RPMI7951 (cell line): ENCODE measurements at places on chromosomes 13 and 19.

DNA sequence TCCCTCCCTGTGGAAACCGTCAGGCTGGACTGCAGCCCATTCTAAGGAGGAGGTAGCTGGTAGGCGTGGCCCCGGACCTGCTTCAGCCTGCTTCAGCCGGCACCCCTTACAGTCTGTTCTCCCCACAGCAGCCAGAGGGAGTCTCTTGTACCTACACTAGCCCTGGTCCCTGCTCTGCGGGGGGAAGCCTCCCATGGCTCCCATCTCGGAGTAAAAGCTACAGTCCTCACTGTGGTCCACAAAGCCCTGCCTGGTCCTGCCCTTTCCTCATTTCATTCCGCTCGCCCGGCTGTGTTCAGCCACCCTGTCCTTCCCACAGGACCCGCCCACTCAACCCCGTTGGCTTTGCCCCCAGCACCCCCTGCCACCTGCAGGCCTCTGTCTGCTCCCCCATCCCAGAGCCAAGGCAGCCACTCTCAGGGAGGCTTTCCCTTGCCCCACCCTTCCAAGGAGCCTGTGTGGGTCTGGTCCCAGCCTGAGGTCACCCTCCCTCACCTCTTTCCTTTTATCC, 1.3 kb downstream of the PGLYRP1 start:
- no peak for DNase-seq

DNA sequence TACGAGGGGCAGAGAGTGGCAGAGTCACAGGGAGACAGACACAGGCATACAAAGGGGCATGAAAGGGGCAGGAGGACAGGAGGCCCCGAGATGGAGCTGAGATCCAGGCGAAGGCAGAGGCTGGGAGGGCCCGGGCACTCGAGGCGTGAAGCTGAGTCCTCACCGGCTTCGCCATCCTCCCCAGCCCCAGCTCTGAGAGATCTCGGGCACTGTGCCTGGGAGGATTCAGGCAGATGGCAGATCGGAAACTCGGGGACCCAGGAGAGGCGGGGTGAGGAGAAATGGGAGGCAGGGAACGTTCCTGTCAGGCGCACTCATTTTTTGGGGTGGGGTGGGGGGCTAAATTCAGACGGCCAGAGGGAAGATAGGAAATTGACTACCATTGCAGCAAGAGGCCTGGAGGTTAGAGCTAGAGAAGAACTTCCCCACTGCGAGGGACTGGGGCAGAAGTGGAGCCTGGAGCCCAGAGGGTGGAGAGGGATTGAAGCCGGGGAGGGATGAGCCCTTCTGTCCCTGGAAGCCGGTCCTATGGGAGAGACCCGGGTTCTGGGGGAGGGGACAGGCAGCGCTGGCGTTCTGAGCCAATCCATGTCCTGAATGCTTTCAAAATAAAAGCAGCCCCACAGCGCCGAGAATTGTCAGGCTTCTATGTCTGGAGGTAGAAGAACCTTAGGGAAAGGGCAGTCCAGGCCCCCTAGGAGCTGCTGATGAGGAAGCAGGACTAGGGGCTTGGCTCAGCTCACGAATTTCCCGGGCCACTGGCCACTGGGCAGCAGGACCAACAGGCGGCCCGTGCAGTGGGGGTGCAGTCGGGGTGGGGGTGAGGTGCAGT, 12.6 kb downstream of the LRRC4B start:
- no peak for DNase-seq

DNA sequence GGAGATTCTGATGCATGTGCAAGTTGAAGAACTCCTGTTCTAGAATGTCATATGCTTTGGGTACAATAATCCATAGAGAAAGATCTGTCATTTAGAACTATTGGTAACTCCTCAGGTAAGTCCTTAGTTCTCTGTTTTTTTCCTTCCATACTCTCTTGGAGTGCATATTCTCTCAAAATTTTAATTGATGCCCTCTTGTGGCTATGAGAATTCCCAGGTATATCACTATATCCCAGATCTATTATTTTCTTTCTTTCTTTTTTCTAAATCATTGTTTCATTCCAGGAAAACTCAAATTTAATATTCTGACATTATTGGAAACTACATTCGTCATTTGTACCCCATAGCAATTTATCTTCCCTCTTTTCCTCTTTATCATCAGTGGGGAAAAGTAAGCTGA, 485.4 kb downstream of the KLF5 start:
- DNase-seq = no peak

- DNase-seq = peak; percentile 8
These were observed at the start of gene ZNF99 for GRCh38 chr19:22783651-22784410. Gene ZNF99, minus strand, starts transcription at chr19:22784151. Its CDS starts 135 bp downstream, at chr19:22784016.

GRCh38 chr19:27654266-27654990, 1558.5 kb downstream of the UQCRFS1 start:
- DNase-seq = no peak

DNA sequence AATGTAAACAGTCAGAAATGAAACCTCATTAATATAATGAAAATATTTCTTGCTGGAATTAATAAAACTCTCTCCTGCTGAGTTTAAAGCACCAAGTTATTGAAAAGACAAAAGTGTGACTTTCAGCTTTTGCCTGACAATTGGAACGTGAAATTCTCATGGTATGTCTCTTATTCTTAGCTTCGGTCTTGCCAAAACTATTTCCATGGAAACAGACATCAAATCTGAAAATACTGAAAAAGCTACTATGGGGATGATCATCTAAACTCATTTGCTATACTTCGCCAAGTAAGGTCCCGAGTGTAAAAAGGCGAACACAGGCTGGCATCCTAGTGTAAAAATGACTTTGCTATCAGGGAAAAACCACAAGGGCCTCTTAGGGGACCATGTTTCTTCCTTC, 22.8 kb downstream of the HTR2A start:
- DNase-seq = no peak

- DNase-seq = no peak
These were observed 6.9 kb downstream of the ZNF787 start for GRCh38 chr19:56114051-56114777.

GRCh38 chr13:48078251-48078656, 16.6 kb downstream of the MED4 start:
- no peak for DNase-seq

GRCh38 chr13:75494491-75494890, 12.5 kb upstream of the TBC1D4 start:
- no peak for DNase-seq

GRCh38 chr19:47391510-47392223, 27.7 kb downstream of the MEIS3 start:
- DNase-seq = peak; percentile 65

DNA sequence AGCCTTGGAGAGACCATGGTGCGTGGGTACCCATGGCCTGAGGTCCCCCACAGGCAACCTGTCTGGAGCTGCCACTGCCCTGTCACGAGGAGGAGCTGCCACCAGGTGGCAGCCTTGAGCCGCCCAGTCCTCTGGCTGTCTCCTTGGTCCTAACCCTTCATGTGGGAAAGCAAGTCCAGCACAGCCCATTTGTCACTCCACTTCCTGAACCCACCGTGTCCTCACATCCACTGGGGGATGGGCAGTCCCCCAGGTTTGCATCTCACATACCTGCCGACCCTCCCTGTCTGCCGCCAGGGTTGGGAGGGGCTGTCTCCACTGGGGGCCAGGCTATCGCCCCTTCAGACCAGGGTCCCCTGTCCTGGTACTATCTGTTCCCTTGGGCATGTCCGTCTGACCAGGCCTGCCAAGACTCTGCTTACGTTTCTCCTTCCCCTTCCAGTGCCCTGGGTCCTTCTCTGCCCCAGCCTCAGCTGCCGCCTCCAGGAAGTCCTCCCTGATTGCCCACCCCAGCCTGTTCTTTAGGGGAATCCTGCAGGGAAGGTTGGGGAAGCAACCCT, 4.5 kb downstream of the FAM174C start:
- peak; percentile 76 for DNase-seq

- no peak for DNase-seq
These were observed 41.8 kb upstream of the WASF3 start for GRCh38 chr13:26515721-26516120.

DNA sequence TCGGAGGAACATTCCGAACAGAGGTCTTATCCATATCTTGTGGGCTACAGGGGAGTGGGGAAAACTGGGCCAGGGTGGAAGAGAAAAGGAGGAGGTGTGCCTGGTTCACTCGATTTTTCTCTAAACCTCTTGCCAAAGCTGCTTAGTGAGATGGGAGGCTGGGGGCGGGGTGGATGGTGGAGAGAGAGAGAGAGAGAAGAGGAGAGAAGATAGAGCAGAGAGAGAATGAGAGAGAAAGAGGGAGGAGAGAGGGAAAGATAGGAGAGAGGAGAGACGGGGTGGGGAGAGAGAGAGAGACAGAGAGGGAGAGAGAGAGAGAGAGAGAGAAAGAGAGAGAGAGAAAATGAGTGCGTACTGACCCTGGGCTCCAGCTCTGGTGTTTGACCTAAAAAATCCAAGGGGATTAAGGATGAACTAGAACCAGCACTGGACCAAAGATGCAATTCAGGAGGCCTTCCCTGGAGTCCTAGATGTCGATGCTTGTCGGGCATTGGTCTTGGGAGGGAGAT, 14.1 kb downstream of the NOVA2 start:
- no peak for DNase-seq

- DNase-seq = no peak
These were observed 30.2 kb downstream of the ZFR2 start for GRCh38 chr19:3838661-3839060.

DNA sequence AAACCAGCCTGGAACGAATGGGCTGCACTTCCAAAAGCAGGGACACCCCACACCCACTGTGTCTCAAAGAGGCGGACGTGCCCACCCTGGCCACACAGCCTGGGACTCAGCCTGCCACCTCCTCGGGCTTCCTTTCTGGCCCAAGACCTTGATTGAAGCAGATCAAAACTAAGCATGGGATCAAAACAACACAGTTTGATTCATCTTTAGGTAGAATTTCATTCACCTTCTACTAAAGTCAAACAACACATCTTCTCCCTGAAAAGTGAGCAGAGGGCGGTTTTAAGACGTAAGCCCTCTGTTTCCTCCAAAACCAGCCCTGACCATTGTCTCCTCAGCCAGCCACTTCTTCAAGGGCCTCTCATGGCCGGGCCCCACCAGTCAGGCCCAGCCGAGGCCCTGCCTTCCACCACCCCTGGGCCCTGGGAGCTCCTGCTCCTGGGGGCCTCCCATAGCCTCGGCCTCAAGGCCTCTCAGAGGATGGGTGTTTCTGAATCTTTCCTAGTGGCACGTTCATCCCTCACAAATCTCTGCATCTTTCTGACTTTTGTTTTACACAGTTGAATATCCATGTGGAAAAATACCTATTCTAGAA, 6.3 kb upstream of the F10 start:
- no peak for DNase-seq

- peak; percentile 75 for DNase-seq
These were observed 423.4 kb downstream of the ITGBL1 start for GRCh38 chr13:101875717-101876393.

DNA sequence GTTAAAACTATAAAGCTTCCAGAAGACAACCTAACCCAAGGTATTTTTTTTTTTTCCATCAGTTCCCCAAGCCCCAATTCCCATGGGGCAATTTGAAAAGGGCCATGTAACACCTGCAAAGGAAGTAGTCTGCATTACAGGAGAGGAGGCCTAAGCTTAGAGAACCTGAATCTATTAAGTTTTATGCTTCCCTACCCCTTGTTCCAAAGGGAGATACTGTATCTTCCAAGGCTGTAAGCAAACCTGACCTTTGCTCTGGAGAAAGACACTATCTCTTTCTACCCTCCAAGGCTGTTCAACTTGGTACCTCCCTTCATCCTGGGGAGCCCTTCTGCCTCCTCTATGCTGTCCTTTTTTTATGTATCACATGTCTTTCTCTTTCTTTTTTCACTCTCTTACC, 15.0 kb downstream of the KATNAL1 start:
- no peak for DNase-seq

GRCh38 chr13:29564373-29564772, 31.1 kb downstream of the SLC7A1 start:
- DNase-seq = no peak

GRCh38 chr19:46917002-46917401, 56.2 kb downstream of the ARHGAP35 start:
- no peak for DNase-seq

GRCh38 chr13:28609381-28609780, 49.5 kb upstream of the POMP start:
- no peak for DNase-seq

- peak; percentile 3 for DNase-seq
These were observed 371.3 kb downstream of the COG6 start for GRCh38 chr13:40026741-40027140.

- DNase-seq = no peak
These were observed 9.9 kb downstream of the IGFL1 start for GRCh38 chr19:46239193-46240024.

GRCh38 chr13:104616990-104617389, 1550.8 kb upstream of the SLC10A2 start:
- no peak for DNase-seq

GRCh38 chr13:41013835-41014234, 5.3 kb downstream of the ELF1 start:
- DNase-seq = no peak

- no peak for DNase-seq
These were observed 1379.0 kb upstream of the MIR17HG start for GRCh38 chr13:89968470-89968869.

DNA sequence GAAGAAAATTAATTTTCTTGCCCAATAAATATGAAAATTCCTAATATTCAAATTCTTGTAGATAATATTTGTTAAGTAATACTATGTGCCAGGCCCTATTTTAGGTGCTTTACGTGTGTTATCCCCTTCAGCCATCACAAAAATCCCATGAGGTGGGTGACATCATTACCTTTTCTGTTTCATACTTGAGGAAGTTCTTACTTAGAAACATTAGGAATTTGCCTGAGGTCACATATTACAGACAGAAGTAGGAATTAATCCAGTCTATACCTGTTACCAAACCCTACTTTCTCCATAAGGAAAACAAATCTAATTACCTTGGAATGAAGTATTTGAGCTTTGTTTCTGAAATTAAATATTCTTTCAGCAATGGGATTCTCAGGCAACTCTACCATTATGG, 336.1 kb downstream of the GPC6 start:
- DNase-seq = no peak
